NCI-H82 (cell line): ENCODE measurements at places on chromosomes 6 and 20.

GRCh38 chr20:44834693-44835092 is 24.3 kb upstream of the RIMS4 start:
- DNase-seq = no peak

DNA sequence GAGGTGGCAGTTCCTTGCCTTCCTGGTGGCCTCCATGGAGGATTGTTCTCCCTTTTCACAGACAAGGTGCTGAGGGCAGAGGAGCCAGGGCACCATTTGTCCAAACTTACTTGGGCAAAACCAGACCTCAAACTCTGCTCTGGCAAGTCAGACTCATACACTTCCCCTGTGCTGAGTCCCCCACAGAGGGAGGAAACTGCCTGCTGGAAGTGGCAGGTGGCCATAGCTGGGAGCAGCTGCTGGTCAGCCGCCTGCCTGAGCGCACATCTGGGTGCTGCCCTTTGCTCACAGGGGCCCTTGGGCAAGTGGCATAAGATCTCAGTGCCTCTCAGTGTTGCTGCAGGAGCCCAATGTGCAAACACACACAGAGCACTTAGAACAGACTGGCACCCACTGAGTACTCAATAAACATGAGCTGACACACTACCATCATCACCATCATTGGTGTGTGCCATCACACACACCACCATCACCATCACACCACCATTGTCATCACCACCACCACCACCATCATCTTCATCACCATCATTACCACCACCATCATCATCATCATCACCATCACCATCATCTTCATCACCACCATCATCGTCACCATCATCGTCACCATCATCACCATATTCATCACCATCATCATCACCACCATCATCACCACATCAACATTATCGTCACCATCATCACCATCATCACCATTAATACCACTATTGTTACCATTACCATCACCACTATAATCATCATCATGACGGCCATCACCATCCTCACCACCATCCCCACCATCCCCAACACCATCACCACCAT is 17.6 kb downstream of the NOL4L start:
- DNase-seq = no peak

- peak; percentile 80 for DNase-seq
Observed at GRCh38 chr6:13624871-13625288, 9.7 kb downstream of the NOL7 start.

DNA sequence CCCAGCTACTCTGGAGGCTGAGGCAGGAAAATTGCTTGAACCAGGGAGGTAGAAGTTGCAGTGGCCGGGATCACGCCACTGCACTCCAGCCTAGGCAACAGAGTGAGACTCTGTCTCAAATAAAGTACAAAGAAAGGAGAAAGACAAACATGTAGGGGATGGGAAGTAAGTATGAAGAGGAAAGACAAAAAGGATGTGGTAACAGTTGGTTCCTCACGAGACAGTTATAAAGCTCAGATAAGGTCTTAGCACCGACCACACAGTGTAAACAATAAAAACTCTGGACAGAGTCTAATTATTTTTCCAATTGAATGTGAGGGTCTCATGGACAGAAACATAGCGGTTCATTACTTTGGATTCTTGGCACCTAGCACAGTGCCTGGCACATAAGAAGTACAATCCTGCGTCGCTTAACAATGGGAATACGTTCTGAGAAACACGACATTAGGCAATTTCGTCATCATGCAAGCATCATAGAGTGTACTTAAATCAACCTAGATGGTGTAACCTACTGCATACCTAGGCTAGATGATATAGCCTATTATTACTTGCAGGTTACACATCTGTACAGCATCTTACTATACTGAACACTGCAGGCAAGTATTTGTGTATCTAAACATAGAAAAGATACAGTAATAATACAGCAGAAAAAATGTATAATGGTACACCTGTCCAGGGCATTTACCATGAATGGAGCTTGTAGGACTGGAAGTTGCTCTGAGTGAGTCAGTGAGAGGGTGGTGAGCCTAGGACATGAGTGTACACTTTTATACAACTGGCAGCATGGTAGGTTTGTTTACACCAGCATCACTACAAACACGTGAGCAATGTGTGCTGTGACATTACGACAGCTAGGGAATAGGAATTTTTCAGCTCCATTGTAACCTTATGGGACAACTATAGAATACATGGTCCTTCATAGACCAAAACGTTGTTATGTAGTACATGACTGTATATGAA is 38.2 kb downstream of the MBOAT1 start:
- no peak for DNase-seq

GRCh38 chr6:166561771-166562359 is 24.6 kb downstream of the RAMACL start:
- DNase-seq = no peak

- peak; percentile 56 for DNase-seq
Observed at GRCh38 chr20:17967521-17968365, 851 bp downstream of the SNX5 start.

GRCh38 chr6:21310568-21311140 is 282.9 kb upstream of the SOX4 start:
- no peak for DNase-seq

DNA sequence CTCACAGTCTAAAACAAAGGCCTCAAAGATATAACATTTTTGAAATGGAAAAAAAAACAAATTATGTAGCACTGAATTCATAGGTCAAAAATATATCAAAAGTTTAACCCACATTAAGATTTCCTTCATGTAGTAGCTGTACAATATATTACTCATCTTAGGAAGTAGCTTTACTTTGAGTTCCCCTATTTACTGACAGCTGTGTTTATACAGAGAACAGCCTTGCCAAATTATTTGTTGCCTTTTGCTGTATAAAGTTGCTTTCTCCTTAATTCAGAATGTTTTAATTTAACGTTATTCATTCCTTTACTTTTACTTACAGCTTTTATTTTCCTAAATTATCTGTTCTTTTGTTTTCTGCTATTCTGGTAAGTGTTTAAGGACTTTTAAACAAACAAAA is 181.0 kb downstream of the COL12A1 start:
- DNase-seq = no peak

- DNase-seq = peak; percentile 54
Observed at GRCh38 chr6:15246217-15246665, 372 bp downstream of the JARID2 start.

DNA sequence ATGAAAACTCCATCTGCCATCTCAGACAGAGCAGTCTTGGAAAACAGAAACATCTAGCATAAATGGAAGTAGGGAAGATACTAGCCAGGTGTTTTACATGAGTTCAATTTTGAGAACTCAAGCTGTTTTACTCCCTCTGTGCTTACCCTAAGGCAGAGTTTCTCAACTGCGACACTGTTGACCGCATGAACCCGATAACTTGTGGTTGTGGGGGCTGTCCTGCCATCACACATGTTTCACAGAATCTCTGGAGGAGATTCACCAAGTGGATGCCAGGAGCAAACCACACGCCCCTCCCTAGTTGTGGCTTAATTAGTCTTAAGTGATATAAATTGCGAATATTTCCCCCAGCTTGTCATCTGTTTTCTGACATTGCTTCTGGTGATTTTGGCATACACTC is 2.3 kb upstream of the SERPINB6 start:
- no peak for DNase-seq

- DNase-seq = no peak
Observed at GRCh38 chr6:70527071-70527737, 39.5 kb upstream of the SDHAF4 start.

DNA sequence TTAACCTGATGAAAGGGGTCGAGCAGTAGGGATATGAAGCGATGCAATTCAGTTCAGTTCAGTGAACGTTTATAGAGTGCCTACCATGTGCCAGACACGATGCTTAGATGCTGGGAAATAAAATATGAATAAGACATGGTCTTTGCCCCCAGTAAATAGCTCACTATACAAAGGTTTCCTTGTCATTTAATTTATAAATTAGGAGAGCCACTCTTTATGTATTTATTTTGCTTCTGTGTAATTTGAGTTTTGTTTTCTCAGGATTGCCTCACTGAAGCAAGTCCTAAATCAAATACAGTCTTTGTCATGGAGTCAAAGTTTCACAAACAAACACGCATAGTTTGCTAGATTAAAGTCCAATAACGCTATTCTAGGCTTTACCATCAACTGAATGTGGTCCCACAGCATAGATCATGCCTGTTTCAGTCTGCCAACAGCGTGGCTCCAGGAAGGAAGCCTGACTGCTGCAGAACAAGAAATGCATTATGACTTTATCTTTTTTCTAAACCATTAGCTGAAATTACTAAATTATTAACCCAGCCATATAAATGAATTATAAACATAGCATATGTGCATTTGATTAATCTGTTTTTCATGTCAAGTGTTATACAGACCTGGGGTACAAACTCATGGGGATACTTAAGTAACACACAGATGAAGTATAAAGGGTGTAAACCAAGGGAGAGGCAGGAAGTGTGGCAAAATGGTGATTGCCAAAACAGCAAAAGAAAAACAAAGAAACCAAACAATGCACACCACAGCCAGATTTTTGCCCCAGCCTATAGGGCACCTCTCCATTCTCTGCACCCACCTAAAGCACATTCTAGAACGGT is 29.8 kb upstream of the CCN2 start:
- DNase-seq = no peak

DNA sequence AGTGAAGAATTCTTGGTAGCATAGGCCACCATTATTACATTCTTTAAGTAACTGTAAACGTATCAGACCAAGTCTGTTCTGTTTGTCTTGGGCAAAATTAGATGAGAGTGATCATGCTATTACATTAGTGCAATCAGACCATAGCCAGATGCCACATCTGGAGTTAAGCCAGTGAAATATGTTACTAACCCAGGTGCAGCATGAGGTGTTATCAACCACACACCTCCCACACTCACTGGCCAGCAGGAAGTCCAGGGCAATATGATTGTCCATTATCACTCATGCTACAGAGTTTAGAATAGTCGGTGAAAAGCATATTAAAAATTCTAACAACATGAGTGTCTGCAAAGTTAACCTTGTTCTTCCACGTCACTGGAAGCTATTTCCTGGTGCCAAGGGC is 174.7 kb upstream of the PROKR2 start:
- no peak for DNase-seq

- DNase-seq = no peak
Observed at GRCh38 chr20:62664019-62664971, 22.0 kb downstream of the SLCO4A1 start.

DNA sequence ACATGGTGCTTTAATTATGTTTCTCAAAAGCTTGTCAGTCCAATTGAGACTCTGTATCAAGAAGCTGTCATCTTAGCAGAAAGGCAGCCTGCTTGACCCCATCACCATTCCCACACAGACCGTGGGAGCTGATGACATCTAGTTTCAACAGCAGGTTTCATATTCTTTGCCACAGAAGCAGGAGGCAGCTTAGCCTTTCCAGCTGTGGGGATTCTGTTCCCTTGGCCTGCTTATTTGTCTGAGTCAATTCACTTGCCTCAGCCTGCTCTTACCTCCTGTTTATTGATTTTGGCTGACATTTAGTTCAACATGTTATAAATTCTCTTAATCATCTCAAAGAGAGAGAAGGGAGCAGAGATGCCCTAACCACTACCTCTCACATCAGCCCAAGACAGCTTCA is 527.7 kb downstream of the ADGRB3 start:
- DNase-seq = peak; percentile 38

GRCh38 chr20:34369265-34369664 is 6.2 kb downstream of the ITCH start:
- DNase-seq = no peak

GRCh38 chr6:90285042-90285481 is 11.6 kb downstream of the BACH2 start:
- no peak for DNase-seq

- DNase-seq = no peak
Observed at GRCh38 chr20:45867819-45868176, 10.4 kb downstream of the ZSWIM3 start.

DNA sequence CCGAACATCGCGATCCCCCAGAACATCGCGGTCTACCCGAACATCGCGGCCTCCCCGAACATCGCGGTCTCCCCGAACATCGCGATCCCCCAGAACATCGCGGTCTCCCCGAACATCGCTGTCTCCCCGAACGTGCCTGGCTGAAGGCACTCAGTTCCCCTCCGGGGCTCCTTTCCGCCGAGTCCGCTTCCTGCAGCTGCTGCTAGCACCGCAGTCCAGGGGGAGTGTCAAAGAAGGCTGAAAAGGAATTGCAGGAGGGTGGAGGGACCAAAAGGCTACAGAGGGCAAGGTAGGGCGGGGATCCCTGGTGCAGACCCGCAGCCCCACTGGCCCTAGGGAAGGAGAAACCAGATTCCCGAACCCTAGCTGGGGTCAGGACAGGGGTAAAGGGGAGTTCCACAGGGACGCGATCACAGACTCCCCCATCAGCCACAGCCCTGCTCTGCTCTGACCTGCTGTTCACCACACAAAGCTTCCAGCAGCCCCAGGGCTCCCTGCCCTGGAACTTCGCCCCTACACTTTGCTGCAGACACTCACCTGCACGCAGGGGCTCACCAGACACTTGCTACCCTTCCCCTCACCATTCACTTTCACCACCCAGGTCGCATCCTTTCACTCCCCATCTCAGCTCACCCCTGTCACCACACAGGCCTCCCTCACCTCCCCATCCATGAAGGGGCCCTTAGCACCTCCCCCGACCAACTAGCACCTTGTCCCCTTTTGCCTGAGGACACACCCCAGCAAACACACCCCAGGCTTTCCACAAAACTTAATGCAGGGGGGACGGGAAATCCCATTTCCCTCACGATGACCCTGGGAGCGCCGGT is 1.7 kb downstream of the ULBP1 start:
- DNase-seq = no peak

GRCh38 chr6:10403385-10404106 is 11.3 kb downstream of the TFAP2A start:
- DNase-seq = peak; percentile 26

DNA sequence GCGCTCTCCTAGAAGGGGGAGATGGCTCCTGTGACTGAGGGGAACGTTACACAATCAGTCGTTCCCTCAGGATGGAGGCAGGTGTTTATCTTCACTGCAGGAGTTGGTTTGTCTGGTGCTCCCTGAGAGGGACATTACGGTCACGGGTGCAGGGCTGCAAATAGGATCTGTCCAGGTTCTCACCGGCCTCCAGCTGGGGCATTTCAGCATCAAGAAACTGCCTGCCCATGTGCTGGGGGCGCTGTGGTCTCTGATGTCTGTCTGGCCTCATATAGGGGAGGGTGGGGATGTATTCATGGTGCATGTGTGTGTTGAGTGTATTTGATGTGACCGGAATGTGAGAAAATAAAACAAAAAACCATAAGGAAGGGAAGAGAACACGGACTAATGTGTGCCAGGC is 77.1 kb downstream of the TBC1D7 start:
- DNase-seq = peak; percentile 36

DNA sequence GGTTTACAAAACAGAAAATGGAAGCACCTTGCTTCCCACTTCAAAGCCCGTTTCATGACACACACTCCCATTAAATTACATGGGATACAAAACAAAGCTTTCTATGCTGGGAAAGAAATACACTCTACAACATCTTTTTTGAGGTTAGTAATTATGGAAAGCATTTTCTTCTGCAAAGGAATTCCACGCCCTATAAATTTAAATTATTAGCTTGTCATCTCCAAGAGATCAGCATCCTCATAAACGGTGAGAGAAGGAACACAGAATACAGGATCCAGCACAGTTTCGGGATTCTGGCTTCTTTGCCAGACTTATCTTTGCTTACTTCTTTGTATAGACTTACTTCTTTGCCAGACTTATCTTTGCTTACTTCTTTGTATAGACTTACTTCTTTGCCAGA is 1.3 kb upstream of the SMPDL3A start:
- no peak for DNase-seq

GRCh38 chr6:66198062-66198624 is 491.1 kb upstream of the EYS start:
- no peak for DNase-seq
